ENCODE measurements at places on chromosomes 12 and 14.

DNA sequence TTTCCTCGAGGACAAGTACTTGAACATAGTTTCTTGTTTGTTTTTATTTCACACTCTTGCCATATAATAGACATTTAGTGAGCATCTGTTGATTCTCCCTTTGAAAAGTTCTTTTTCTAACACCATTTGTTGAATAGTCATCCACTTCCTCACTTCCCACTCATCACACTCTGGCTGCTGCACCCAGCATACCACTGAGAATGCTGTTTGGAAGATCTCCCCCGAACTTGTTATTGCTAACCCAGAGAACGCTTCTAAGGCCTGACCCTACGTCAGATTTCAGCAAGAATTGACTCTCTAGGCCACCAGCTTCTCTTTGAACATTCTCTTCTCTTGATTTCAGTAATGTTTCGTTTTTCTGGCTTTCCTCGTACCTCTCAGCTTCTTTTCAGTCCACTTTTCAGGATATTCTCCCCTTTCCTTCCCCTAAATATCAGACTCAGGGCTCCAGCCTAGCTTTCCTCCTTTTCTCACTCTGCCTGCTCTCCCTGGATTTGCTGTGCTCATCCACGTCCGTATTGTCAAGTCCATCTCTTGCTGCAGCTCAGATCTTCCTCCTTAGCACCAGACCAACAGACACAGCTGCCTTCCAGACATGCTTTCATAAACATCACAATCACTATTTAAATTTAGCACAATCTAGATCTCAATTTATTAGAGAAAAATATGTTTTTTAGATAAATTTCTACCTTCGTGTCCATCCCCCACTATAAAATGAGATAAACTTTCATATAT lies 94.0 kb upstream of the SLC38A4 start:
- no peak for DNase-seq

DNA sequence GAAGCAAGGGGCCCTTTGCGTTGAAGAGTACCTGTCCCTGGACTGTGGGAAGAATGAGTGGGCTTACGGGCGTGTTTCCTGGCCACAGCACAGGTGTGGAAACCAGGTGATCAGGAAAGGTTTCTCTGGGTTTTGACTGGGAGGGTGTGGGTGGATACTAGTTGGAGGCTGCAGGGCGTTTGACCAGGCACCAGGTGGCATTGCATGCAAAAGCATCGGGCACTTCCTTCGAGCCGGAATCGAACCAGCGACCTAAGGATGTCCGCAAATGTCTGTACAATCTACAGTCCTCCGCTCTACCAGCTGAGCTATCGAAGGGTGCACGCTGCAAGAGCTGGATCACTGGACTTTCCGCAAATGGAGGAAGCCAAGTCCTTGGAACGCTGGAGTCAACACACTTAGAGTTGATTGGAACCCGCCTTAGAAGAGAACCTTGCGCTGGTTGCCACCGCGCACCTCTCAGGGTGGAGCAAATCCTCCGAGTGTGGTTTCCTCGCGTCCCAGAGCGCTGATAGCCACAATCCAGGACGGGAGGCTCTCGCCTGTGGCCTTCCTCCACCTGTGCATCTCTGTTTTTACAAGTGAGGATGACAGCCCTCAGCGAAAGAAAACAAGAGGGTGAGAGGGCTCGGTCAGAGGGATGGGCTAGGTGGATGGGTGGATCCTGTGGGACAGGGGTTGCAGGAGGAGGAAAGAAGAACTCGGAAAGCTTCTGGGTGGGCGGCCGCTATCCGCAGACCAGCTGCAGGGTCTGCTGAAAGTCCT lies 21.2 kb upstream of the RNASE4 start:
- no peak for DNase-seq

GRCh38 chr12:4566474-4566873 lies 4.5 kb downstream of the DYRK4 start:
- no peak for DNase-seq

GRCh38 chr12:21907948-21908837 lies 33.0 kb downstream of the ABCC9 start:
- DNase-seq, result no peak

DNA sequence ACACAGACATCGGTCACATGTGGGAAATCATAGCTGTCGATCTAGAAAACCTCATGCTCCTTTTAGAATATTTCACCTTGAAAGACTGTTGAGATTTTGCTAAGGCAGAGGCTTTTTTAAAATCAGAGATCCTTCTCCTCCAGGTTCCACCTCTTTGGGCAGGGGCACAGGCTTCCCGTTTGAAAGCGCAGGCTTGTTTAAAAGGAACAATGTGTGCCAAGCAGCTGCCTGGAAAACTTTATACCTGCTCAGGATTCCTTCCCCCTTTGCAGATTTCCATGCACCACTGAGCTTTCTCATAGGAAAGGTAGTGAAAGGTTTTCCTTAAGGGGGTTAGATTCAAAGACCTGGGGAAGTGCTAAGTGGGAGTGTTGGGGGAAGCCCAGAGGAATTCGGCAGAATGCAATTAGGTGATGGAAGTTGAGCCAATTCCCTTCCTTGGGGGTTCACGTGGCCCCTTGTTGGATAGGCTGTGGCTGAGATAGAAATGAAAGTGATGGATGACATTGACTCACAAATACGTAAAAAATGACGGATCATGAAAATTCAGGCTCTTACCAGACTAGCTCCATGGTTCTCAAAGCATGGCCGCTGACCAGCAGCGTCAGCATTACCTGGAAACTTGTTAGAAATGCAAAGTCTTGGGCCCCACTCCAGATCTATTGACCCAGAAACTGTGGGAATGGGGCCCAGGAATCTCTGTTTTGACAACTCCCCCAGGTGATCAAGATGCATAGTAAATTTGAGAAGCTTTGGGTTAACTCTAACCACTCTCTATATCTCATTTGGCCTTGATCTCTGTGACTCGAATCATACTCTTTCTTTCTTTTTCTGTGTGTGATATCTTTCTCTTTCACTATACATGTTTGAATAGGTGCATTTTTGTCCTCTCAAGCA lies 281.4 kb upstream of the FKBP4 start:
- no peak for DNase-seq

- no peak for DNase-seq
These were observed 2.4 kb downstream of the LGR5 start for GRCh38 chr12:71441836-71442566.

DNA sequence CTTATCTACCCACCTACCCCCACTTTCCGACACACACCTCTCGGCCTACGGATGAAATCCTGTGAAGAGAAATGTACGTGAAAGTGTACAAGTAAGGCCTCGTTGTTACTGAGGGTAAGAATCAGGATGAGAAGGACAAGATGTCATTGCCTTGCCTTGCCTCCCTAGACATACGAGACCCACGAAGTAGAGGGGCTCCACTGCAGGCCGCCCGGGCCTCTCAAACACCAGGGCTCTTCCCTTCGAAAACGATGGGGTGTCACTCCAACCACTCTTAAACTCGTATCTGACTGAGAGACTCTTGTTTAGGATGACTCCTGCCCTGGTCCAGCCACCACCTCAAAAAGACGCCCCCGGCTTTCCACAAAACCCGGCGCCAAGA lies 498 bp downstream of the RACGAP1 start:
- DNase-seq, result no peak

DNA sequence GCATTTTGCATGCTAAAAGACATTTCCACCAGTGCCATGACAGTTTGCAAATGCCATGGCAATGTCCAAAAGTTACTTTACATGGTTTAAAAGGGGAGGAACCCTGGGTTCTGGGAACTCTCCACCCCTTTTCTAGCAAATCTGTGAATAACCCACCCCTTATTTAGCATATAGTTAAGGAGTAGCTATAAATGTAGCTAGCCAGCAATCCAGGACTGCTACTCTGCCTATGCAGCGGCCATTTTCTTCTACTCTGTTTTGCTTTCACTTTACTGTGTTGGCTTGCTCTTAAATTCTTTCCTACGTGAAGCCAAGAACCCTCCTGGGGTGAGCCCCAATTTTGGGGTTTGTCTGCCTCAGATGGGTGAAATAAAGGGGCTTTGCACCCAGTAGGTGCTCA lies 141.0 kb downstream of the PTPN11 start:
- DNase-seq, result no peak

GRCh38 chr14:103416916-103417315 lies 31.7 kb downstream of the MARK3 start:
- no peak for DNase-seq

- no peak for DNase-seq
These were observed 1.7 kb downstream of the ZBTB42 start for GRCh38 chr14:104802394-104803184.

GRCh38 chr12:10160617-10161385 lies 11.1 kb downstream of the OLR1 start:
- no peak for DNase-seq

DNA sequence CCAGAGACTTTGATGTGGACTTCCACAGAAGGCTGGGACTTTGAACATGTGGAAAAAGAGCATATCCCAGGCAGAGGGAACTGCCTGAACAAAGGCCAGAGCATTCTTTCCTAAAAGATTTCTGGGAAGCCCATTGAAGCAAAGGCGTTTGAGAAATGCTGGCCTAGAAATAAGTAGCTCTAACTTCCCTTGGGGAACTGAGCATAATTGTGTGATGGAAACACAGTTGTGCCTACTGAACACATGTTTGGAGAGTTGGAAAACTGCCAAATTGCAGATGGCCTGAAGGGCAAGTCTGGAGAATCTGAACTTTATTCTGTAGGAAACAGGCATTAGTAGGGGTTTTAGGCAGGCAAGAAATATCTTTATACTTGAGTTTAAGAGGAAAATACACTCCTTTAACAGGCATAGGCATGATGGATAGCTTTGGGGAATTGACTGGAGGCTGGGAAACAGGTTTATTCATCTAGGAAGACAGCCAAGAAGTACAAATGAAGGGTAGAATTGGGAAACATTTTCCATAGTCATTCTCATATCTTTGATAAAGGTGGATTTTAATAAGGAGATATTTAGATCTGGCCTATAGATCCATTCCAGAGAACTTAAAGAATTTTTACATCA lies 134.1 kb downstream of the TPH2 start:
- DNase-seq, result no peak

GRCh38 chr14:61329478-61330051 lies 8.2 kb downstream of the PRKCH start:
- DNase-seq, result no peak

GRCh38 chr12:32773691-32774090 lies 18.0 kb upstream of the YARS2 start:
- DNase-seq, result no peak

DNA sequence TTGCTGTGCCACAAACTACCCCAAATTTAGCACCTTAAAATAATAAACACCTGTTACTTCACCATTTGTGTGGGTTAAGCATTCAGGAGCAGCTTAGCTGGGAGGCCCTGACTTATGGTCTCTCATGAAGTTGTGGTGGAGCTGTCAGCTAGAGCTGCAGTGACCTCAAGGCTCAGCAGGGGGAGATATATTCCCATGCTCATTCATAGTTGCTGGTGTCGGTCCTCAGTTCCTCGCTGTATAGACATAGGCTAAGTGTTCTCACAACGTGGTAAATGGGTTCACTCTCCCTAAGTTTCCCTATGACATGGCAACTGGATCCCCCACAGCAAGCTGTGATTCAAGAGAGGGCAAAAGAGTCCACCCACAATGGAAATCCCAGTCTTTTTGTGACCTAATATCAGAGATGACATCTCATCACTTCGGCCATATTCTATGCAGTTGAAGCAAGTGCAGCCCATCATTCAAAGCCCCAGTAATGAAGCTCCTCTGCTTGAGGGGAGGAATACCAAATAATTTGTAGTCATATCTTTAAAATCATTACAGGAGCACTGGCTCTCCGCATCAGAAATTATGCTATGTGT lies 41.1 kb downstream of the PRB3 start:
- DNase-seq, result no peak

DNA sequence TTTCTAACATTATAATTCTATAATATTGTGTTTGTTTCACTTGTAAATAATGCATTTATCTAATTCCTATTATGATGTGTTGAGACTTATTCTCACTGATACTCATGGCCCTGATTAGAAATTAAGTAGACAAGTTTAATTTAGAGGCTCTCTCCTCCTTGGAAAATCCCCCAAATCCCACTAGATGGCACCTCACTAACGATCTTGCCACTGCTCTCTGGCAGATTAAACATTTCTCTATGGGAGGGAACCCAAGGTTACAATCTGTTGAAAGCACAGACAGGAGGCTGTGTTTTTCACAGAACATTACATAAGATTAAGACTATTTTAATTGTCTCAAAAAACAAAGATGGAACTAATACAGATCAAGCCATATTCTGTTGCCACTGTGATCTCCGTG lies 318.7 kb downstream of the LRFN5 start:
- no peak for DNase-seq

GRCh38 chr14:35250319-35250718 lies 41.9 kb upstream of the PSMA6 start:
- no peak for DNase-seq

- DNase-seq, result no peak
These were observed 10.3 kb downstream of the KIF26A start for GRCh38 chr14:104148433-104149277.

- DNase-seq, result no peak
These were observed 693.8 kb downstream of the BCL11B start for GRCh38 chr14:98578204-98578603.

Measured in SIG-M5 (cell line).